Breast epithelium (tissue), 4 donors: ENCODE measurements at places on chromosomes 12 and 14. TPM values are rescaled to one million over a fixed set of nuclear protein-coding genes. Genes with fewer than 3 reads are reported as not detected.

The FOS gene
- total RNA-seq = 549 TPM

The CLEC4D gene
- total RNA-seq = 0.48 TPM

The PDE3A gene
- 7.0 TPM for total RNA-seq

The ADSS1 gene
- total RNA-seq = 13.0 TPM

DNA sequence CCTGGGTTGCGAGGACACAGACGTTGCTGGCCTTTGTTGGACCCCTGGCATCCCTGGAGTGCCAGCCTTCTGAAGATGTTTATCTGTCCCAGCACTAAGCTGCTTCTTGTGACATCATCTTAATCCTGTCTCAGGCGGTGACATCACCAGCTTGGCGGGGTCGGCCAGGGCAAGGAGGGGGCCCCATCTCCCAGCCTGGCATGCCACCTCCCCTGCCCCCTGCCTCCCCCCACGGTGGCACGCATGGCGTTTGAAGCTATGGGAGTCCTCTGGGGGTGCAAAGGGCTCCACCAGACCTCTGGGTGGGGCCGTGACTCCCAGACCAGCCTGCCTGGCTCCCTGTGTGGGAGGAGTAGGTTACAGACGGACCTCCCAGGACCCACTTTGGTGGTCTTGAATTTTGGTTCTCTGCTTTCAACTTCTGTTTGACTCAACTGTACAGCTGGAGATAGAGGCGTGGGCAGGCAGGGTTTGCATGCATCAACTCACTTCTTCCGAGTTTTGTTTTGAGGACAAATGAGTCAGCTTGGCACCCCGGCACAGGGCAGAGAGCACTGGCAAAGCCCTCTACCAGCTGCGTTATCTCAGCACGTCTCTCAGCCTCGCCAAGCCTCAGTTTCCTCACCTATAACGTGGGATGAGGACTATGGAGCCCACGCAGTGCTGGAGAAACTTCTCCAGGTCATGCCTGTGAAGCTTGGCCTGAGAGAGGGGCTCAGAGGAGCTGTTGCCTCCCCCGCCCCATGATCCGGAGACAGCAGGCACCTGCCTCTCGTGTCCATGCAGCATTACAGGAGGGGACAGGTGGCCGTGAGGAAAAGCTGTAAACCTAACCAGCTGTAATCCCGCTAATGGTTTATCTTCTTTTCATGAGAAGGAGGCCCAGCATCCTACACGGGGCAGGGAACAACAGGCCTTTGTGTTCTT is 38.8 kb upstream of the EML1 start:
- no peak overlapping the region for H3K27ac ChIP-seq
- no peaks in the 10 kb centered on the region for H3K4me1 ChIP-seq
- H3K27me3 ChIP-seq = peaks cover 5% of the 10 kb centered on the region
- DNase-seq = no peak

GRCh38 chr12:48868451-48868850 is 2.8 kb upstream of the RND1 start:
- DNase-seq = no peak
- H3K4me3 ChIP-seq = no peak overlapping the region
- H3K27ac ChIP-seq = peak overlapping the region; percentile 76
- H3K36me3 ChIP-seq = no peaks in the 10 kb centered on the region
- no peaks in the 10 kb centered on the region for H3K27me3 ChIP-seq

- no peak for DNase-seq
- no peak overlapping the region for H3K27ac ChIP-seq
- H3K4me3 ChIP-seq = no peak overlapping the region
- H3K4me1 ChIP-seq = no peaks in the 10 kb centered on the region
- no peaks in the 10 kb centered on the region for H3K27me3 ChIP-seq
Measured at GRCh38 chr12:54680374-54680773, 32.2 kb upstream of the DCD start.
